Natural killer cell (primary cell): ENCODE measurements at places on chromosomes 6 and 20.

GRCh38 chr20:12966468-12967085, 42.2 kb upstream of the SPTLC3 start:
- DNase-seq = no peak

DNA sequence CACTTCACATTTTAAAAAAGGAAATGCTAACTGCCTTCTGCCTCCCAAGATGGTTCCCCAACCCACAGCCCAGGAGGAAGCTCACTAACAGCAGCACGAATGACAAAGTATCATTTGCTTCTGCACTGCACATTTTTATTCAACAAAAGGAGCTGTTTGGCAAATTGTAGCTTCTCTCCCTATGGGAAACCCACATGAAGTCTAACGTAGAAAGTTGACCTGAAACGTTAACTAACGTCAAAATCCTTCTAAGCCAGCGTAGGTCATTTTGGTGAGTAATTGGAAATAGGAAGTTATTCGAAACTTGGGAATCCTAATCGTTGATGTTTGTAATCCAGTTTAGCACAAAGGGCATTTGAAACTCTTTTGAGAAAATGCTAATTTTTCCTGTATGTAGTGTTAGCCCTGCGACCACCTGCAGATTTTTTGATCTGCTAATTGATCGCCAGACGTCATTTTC, 2.9 kb downstream of the SALL4 start:
- DNase-seq = no peak

DNA sequence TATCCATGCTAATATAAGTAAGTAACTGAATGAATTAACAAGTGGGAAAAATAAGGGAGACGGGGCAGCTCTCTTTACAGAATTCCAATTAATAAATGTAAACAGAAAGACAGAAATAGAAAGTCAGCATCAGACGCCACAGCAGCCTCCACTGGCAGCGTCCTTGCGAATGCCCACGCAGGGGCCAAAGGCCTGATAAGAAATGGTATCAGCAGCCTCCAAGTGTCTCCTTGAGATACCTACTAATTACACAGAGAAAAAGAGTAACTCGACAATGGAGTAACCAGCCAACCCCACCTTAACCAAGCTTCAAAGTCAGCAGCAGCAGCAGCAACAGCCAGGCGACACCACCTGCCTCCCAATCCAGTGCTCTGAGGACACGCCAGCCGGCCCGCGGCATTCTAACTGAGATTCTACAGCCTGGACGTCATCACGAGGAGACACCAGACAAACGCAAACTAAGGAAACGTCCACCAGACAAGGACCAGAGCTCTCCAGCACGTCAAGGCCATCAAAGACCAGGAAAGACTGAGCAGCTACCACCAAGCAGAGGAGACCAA, 78.8 kb downstream of the TAF4 start:
- no peak for DNase-seq

GRCh38 chr20:35151736-35152135, 4.6 kb upstream of the EDEM2 start:
- no peak for DNase-seq

DNA sequence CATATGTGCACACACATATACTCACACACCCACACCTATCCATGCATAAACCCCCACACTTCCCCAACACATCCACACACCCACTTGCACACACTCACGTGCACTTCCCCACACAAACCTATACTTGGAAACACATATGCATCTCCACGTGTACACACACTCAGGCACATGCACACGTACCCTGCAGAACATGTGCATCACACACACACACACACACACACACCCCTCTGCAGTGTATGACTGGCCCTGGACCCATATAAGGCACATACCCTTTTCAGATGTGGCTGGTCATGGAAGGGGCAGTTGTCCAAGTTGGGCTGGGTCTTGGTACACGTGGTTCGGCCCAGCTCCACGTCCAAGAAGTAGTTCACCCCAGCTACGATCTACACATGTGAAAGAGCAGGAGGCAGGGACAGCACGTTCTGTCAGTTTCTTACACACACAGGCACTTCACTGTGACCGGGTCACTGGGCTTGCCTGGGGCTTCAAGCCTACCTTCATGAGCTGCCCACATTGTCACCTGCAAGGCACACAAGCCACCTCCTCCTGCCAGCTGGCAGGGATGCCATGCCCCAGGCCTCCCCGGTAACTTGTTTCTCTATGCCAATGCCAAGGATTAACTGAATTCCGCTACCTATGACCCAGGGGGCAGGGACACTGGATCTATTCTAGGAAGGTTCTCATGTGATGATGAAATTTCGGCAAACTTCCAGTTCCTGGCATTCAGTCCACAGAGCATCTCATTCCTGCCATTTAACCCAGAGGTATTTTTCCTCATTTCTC, 2.6 kb downstream of the CST3 start:
- DNase-seq = no peak

DNA sequence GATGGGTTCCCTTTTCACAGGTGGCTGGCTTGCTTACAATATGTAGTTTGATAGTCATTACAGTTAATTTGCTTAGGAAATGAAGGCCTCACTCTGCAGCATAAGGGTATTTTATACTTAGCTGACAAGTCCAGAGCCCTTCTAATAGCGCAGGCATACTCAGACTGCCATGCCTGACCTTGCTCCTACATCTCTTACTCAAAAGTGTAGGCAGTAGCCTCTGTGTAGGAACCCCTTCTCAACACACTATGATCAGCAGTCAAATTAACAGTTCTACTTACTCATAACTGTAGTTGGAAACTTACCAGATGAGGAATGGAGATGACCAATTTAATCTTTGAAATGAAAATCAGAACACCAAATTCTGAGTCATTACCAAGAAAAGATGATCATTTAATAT, 373.5 kb downstream of the TBC1D32 start:
- no peak for DNase-seq
